Immature natural killer cell (primary cell): ENCODE measurements at places on chromosomes 2 and 18.

DNA sequence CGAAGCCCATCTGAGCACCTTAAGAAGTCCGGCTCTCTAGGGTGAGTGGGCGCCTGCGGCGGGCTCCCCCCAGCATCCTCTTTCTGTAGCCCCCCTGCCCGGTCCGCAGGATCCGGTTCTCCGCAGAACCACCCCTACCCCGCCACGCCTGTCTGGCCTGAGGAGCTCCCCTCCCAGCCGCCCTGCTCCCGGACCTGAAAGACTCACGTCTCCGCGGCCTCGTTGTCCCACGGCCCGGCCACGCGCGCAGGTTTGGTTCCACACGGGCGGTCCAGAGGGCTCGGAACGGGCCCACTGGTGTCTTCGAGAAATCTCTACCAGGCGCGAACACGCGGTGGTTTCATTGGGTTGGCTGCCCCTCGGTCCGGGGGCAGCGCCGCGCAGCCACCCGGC is 237 bp downstream of the SLC39A6 start:
- no peak for DNase-seq

GRCh38 chr2:238761868-238762267 is 86.0 kb upstream of the TWIST2 start:
- no peak for DNase-seq

GRCh38 chr2:185618625-185619024 is 120.0 kb upstream of the FSIP2 start:
- no peak for DNase-seq

DNA sequence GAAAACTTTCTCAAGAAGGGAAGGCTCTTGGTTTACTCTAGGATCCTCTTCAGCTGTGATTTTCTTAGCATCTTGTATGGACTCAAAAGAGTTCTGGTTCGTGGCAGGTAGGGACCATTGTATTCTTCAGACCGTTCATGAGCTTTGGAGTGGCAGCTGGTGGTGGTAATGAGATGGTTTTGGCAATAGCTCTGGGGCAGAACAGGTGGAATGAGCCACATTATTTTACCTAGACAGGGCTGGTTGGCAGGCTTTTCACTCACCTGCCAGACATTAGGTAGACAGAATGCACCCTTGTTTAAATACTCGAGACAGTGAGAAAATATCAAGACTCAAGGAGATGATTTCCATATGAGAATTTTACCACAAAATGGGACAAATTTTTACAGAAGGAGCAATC is 26.2 kb upstream of the MGAT5 start:
- no peak for DNase-seq

GRCh38 chr2:236714080-236714479 is 144.5 kb downstream of the ACKR3 start:
- DNase-seq = no peak

- DNase-seq = no peak
Measured at GRCh38 chr2:233817995-233818638, 36.2 kb downstream of the HJURP start.
